ENCODE measurements at places on chromosomes 3 and 15.

GRCh38 chr3:77160931-77161497 is 121.1 kb downstream of the ROBO2 start:
- no peak for DNase-seq

- DNase-seq: no peak
Measured at GRCh38 chr3:12628813-12629212, 35.1 kb downstream of the RAF1 start.

- DNase-seq: no peak
Measured at GRCh38 chr3:30476368-30477084, 129.9 kb upstream of the TGFBR2 start.

- DNase-seq: no peak
Measured at GRCh38 chr3:192655040-192655439, 72.3 kb downstream of the FGF12 start.

DNA sequence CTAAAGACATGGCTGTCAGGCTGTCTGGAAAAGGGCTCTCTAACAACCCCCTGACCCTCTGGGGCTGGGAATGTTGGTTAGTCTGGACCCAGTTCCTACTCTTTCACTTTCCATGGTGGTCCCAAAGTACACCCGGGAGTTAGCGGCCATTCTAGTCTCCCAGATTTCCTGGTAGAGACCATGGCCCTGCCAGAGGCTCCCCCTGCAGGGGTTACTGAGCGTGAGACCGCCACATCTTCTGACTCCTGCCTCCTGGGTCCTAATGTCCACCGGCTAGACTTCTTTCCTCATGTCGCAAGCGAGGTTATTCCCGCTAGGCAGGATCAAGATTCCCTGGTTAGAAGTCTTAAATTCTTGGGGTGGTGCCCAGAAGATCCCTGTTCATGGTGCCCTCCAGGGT is 540.0 kb upstream of the ROBO1 start:
- peak; percentile 31 for DNase-seq

DNA sequence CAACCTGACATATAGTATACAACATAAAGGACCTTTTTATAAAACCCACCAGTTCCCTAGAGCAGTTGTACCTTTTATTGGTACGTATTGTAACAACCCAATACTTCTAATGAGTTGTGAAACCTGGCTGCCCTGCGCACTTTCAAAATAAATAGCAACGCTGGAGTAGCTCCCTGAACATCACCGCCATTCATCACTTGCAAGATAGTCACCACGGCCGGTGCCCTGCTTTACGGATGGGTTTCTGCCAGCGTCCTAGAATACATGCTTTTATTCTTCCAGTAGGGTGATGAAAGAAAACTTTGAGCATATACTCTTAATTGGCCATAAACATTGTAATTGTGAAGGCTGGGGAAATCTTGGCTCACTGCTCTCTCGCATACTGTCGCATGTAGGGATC is 220.7 kb downstream of the TBL1XR1 start:
- DNase-seq: no peak

- no peak for DNase-seq
Measured at GRCh38 chr15:72318408-72318942, 1.5 kb downstream of the CELF6 start.

Data from posterior cingulate gyrus (tissue), 11 donors.